Stimulated activated CD8-positive, alpha-beta memory T cell treated with anti-CD3 and anti-CD28 coated beads, Interleukin-4, amount 100 ng/mL, for 4 hours (primary cell): ENCODE measurements at places on chromosomes 3 and 15.

GRCh38 chr3:14549256-14549919, 9.2 kb upstream of the GRIP2 start:
- DNase-seq = no peak

GRCh38 chr3:50610992-50611463, 546 bp downstream of the CISH start:
- DNase-seq = no peak

GRCh38 chr3:50213373-50213772, 8.3 kb downstream of the SLC38A3 start:
- no peak for DNase-seq

DNA sequence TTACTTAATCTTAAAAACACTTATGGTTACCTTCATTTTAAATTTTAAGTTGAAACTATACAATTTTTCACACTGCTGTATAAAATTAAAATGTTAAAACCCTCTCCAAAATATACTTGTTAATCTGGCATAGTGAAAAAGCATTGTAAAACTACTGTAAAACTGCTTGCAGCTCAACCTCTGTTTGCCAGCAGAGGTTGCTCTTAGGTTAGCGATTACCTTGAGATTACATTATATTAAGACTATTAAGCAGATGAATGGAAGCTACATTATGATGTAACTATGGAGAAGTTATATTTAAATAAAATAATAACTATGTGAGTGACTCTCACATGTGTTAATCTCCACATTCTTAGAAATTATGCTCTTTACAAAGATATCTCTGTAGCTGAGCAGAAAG, 143.6 kb upstream of the SLITRK3 start:
- DNase-seq = no peak

DNA sequence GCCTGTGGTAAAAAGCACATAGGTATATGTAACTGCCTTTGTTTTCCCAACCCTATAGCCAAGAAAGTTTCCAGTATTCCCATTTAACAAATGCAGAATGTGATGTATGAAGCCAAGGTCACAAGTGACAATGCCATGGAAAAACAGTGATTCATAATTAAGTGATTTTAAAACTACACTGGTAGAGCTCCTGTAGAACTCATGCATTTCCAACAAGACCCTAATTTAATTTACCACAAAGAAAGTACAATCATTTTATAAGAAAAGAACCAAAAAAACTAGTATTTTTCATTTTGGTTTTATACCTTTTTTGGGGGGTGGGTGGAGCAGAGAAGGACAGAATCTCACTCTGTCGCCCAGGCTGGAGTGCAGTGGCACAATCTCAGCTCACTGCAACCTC, 82.0 kb downstream of the STAG1 start:
- no peak for DNase-seq

DNA sequence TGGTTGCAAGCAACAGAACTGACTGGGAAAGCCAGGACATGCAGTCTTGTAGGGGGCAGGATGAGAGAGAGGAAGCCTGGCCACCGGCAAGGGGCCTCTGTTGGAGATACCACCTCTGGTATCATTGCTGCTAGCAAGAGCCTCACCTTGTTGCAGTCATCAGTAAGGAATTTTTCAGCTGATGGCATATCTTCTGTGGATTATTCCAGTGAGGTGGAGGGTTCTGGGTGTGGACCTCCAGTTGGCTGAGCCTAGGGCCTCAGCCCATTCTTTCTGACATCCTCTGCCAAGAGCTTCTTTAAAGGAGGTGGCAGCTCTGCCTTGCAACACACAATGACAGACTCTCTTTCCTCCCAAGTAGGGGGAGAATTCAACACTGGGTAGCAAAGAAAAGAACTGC, 128.9 kb downstream of the AQP9 start:
- no peak for DNase-seq

DNA sequence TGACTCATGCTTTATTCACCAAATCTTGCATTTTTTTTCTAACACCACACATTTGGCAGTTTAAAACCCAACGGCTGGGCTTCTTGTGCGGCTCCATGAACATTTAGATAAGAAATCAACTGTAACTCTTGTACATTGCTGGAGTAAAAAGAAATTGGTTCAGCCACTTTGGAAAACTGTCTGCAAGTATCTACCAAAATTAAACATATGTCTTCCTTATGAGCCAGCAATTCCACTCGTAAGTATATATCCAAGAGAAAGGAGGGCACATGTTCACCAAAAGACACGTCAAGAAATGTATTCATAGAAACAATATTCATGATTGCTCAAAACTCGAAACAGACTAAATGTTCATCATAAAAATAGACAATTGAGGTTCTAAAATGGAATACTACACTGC, 291.9 kb upstream of the POU1F1 start:
- no peak for DNase-seq

DNA sequence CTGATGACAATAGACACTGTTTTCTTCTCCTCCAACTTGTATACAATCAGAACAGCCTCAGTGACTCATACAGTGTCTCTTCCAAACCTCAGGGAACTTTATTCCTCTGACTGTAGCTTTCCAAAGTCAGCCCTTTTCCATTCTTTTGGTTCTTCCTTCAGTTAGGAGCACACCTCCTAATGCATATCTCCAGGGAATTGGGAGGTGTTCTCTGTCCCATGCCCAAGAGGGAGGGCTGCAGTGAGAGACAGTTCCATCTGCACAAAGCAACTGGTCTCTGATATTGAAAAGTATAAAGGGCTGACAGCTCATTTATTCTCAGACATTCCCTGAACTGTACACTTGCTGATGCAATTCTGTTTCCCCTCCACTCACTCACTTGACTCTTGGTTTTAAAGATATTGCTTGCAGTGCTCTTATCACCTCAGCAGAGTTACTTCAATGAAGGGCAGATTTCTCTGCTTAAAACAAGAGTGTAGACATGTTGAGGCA, 337.8 kb upstream of the TBC1D5 start:
- DNase-seq = no peak

GRCh38 chr15:74383286-74383685, 15.8 kb upstream of the CYP11A1 start:
- no peak for DNase-seq

DNA sequence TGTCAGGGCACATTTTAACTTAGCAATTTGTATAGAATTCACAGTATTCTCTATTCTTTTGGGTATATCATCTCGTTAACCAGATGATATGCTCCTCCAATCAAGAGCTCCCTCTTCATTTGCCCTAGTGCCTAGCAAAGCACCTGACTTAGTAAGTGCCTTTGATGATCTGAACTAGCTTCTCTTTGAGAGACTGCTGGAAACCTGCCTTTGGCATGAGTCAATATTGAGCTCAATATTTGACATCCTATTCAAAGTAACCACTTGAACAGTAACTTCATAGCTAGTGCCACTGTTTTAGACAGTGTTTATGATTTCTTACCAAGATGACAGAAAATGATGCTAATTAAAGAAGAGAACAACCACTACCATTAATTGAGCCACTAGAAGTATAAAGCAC, 696.3 kb upstream of the UBE2E2 start:
- DNase-seq = no peak

DNA sequence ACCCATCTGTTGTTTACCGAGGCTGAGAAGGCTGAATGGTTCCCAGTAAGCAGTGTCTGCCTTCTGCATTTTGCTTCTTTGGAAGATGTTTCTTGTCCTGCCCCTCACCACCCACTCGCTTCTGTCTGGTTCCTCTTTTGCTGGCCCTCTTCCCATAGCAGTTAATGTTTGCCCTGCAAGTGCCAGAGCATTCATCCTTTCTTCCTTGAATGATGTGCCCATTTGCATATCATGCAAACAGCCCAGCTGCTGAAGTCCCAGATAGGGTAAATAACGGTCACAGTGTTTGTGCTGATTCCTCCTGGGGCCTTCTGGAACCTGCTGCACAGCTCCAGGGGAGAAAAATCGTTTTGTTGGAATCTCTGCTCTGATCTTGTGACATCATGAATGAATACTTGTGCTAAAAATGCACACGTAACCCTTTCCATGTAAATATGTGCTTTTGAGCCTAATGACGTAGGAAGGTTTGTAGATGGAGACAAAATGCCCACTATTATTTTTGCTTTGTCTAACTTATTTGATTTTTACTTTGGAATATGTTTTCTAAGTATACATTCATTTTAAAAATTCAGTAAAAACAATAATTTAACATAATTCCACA, 381.0 kb downstream of the SOX2 start:
- DNase-seq = no peak

DNA sequence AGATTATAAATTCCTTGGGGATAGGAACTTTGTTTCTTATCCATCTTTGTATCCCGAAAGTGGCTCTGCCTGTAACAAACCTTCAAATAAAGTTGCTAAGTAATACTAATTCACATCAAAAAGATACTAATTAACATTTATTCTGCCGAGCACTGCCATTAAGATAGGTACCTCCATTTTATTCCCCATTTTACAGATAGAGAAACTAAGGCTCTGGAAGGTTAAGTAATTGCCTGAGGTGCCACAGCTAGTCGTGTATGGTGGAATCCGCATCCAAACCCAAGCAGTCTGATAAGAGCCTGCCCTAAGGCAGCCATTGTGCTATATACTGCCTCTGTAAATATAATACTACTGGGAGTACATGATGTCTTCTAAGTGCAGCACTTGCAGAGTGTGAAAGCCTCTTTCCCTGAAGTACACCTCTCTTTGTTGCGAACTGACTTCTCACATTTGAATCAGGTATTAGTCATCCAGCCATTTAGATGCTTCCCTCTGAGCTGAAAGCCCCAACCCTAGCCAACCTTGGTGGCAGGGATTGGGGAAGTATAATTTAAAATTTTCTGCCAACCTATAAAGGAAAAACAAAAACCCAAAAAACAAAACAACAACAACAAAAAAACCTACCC, 78.5 kb upstream of the CHD2 start:
- no peak for DNase-seq

- no peak for DNase-seq
These were observed 75.7 kb downstream of the GAP43 start for GRCh38 chr3:115698851-115699591.

DNA sequence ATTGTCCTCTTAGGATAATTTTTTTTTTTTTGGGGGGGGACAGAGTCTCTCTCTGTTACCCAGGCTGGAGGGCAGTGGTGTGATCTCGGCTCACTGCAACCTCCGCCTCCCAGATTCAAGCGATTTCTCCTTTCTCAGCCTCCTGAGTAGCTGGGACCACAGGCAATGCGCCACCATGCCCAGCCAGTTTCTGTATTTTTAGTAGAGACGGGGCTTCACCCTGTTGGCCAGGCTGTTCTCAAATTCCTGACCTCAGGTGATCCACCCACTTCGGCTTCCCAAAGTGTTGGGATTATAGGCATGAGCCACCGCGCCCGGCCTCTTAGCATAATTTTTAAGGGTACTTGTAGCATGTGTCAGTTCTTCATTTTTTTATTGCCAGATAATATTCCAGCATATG, 122.6 kb downstream of the FNDC3B start:
- no peak for DNase-seq

- no peak for DNase-seq
These were observed 50.0 kb upstream of the TBC1D23 start for GRCh38 chr3:100210772-100211135.

- DNase-seq = no peak
These were observed 19.6 kb downstream of the HEMK1 start for GRCh38 chr3:50588759-50589433.

DNA sequence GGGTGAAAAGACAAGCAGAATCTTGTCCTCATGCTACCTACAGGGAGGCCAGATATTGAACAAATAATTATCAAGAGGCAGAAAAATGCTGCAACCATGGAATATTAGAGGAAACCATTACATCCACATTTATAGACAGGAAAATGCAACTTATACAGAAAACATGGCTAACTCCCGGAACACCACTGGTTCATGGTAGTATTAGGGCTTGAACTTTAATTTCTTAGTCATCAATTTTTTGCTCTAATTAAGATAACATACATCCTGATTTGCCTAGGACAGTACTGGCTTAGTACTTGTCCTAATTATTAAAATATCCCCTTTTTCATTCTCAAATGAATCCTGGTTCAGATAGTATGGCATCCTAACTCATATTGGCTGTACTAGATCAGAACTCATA, 76.3 kb upstream of the TGFBR2 start:
- DNase-seq = no peak

DNA sequence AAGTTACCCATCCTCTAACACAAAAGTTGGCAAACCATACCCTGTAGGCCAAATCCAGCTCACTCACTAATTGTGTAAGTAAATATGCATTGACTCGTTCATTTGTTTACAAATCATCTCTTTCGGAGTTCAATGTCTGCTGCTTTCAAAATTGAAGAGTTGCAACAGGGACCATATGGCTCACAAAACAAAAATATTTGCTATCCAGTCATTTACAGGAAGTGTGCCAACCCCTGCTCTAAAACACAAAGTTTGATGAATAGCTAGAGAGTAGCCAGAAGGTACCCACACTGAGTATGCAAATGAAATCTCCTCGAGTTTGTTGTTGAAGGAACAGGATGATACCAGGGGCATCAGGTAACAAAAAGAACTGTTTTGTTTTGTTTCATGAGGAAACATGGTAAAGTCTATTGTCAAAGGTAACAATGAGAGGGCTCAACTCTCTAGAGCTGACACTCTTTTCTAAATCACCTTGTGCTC, 236.2 kb upstream of the THBS1 start:
- no peak for DNase-seq

DNA sequence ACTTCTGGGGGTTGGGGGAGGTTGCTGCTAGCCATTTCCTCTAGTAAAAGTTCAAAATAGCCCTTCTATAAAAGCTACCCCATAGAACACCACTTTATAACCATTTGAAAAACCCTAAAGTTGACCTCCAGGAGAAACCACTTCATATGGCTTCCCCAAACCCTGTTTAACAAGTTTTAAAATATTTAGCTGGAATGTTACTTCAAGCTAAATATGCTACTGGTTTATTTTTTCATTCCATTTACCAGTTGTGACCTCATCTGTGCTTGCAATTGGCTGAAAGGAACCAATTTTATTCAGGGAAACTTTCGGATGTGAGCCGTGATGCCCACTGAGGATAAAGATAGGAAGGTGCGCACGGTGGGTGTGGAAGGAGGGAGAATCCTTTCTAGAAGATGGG, 221.3 kb downstream of the SUCLG2 start:
- no peak for DNase-seq

- DNase-seq = no peak
These were observed 380.2 kb downstream of the ULK4 start for GRCh38 chr3:41581700-41582099.

DNA sequence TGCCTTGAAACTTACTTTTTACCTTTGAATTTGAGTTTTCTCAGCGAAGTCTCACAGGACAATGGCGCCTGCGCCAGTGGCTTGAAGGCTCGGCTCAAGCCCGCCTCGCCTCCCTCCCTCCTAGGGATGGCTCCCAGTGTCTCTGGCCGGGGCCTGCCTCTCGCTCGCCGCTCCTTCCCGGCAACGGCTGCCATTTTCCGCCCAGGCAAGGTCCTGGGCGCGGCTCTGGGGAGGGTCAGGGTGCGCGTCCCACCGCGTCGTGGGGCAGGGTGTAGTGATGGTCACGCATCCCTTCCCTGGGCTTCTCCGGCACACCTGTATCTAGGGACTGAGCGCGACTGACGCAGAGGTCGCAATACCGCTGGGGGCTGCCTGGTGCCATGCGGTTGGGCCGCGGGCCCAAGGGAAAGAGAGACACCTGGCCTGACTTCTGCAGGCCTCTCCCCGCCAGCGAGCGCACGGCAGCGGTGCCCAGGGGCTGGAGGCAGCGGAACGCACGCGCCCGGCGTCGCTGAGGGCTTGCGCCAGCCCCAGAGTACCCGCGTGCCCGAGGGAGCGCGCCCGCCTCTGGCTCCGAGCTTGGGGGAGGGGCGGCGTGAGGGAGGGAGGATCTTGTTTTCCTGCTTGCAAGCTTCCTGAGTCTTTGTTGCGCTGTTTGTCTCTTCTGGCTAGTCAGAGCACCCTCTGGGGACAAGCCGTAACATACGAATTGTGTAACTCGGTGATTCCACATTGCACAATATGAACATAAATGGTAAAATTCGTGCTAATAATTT, 20.7 kb upstream of the FEM1B start:
- peak; percentile 40 for DNase-seq

- no peak for DNase-seq
These were observed 647.2 kb upstream of the UBE2E2 start for GRCh38 chr3:22555753-22556435.
